Glutamatergic neuron (in vitro differentiated cells): ENCODE measurements at places on chromosomes 11 and 22.

DNA sequence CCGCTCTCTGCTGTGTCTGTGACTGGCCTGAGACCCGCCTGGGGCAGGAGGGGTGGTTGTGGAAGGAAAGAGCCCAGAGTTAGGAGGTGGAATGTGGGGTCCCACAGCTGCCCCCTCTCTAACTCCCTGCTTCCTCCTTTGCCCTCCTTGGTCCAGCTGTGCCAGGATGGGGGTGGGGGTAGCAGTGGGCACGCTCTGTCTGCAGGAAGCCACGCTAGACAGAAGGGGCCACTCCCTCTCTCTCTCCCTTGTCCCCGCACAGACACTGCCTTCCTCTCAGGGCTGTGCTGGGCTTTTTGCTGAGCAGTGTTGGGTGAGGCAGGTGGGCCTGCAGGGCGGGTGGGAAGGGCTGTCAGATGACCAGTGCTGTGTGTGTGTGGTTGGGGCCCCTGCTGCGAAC, 2.0 kb upstream of the SOX10 start:
- no peak for DNase-seq

GRCh38 chr11:31871310-31872075, 60.4 kb upstream of the PAX6 start:
- DNase-seq = no peak

DNA sequence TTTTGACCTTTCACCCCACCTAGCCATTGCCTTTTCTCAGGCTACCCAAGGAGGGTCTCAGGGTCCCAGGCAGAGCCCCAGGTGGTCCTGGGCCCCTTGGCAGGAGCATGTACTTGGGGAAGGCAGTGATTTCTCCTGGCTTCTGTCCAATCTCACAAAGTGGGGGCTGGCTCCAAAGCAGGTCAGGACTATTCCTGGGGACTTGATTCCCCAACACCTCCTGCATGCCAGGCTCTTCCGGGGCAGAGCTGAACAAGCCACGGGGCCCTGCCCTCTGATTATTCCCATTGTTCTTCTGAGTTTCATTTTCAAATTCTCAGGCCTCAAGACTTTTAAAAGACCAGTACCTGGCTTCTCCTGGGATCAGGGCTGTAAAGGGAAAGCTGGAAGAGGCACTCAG, 1.5 kb upstream of the TCF20 start:
- no peak for DNase-seq

DNA sequence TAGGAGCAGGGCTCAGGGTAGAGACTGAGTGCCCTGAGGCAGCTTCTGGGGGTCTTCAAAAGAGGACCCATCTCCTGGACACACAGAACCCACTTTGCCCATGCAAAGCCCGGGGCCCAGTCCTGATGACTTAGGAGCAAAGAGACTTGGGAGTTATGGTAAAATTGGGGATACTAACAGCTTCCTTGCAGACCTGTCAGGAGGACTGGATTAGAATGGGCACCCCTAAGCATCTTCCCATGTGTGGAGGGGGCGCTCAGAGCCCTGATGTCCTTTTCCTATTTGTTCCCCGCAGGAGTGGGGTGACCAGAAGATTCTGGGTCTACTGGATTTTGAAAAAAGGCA, 100.0 kb downstream of the WNT7B start:
- DNase-seq = no peak

GRCh38 chr11:931385-931784, 5.7 kb downstream of the AP2A2 start:
- no peak for DNase-seq
